ENCODE measurements at places on chromosomes 4 and X.

DNA sequence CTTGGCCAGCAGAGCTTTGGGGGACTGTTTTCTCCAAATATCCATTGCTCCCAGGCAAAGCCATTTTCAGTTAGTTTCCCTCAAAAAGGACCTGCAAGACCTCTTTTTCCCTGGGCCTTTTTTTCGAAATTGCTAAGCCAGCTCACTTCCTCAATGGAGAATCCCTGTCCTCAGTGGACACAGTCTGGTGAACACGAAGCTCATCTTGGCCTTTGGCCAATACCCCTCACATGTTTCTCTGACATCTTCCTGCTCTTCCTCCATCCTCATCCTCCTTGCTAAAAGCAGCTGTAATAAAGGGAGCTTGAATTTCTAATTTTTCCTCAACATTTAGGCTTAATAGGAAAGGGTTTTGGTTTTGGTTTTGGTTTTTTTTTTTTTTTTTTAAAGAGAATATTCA is 17.6 kb upstream of the PRPS1 start:
- DNase-seq, result no peak

- no peak for DNase-seq
Measured at GRCh38 chr4:3811621-3812020, 45.4 kb downstream of the ADRA2C start.

GRCh38 chrX:41785685-41786084 is 61.7 kb downstream of the GPR82 start:
- peak; percentile 47 for DNase-seq

DNA sequence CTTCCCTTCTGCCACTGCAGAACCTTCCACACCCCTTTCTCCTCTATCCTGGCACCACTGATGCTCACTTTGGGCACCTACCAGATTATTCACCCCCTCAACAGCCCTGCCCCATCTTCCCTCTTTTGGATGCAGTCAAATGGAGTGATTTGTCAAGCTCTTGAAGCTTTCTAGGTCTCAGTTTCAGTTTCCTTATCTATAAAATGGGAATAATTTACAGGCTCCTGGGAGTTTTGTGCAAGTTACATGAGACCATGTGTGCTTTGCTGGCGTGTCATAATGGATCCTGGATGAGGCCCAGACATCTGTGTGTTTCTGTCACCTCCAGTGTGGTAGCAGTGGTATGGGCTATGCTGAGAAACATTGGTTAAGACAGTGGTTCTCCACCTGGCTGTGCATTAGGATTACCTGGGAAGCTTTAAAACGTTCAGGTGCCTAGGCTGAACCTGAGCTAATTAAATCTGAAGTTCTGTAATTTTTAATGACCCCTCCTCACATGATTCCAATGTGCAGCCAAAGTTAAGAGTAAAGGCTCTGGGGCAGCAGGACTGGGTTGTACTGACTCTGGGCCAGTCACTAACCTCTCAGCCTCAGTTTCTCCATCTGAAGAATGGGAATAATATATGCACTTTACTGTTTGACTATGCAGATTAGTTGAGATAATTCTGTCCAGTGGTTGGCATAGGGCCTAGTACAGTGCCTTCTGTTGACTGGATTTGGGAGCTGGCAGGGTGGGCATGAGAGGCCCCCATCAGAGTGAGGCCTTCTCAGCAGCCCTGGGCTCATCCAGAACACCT is 6.8 kb upstream of the MGST2 start:
- no peak for DNase-seq

DNA sequence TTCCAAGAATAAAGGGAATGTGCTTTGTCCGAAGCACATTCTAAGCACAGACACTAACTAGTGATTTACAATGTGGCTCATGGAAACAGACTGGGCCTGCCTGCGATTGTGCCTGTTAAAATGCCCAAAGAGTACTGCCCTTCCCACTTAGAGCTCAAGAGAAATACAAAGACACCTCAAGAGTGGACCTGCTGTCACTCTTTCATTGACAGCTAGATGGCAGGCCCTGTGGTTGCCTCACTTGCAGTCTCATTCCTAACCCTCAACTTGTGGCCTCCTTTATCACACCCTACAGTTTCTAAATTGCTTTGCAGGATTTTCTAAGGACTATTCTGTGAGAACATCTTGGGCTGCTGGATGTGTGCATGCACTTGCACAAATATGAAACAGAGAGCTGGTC is 331.0 kb upstream of the EMCN start:
- no peak for DNase-seq

DNA sequence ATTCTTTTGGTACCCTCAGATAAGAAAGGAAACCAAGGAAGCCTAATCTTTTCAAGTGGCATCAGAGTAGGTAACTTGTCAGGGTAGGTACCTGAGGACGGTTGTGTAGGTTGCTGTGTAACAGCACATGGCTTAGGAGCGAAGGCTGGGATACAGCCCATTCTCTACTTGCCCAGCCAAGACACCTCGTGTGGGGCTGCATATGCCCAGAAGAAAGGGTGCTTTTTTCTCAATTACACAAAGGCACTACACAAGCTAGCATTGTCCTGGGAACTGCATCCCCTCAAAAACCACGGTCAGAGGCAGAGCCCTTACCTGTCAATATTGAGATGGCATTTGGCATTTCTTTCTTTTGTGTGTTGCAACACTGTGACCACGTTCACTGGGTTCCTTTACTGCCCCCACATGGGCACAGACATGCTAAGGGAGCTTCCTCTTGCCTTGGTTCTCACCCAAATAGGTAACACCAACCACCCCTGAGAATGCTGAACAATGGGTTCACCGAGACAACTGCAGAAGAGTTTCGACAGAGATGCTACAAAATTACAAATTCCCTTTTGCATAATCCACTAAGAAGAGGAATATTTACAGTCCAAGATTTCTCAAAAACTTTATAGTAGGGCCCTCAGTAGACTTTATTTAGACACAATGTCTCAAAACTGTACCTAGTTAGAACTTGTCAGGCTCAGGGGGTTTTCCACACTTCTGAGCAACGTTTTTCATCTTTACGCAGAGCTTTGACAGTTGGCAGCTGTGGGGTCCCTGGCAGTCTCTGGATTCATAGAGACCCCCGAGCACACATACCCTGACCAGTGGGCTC is 35.8 kb upstream of the TNIP3 start:
- DNase-seq, result no peak

DNA sequence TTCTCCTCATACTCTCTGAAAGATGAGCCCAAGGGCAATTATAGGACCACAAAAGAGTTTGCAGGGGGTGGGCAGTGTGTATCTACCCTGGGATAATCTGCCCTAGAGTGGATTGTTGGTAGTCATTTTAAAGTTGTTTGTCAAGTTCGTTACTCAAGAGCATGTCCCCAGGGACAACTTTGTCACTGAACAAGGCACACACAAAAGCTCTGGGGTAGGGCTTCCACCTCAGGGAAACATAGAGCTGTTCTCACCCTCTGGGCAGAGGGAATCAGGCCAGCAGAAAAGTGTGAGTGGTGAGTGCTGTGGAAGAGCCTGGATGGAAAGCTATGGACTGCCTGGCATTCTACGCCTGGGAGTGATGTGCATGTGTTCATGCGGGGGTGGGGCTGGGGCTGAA is 23.3 kb upstream of the LEF1 start:
- no peak for DNase-seq

GRCh38 chr4:11182586-11183355 is 245.9 kb downstream of the HS3ST1 start:
- DNase-seq, result peak; percentile 0

GRCh38 chr4:27003642-27004113 is 143.0 kb downstream of the STIM2 start:
- DNase-seq, result peak; percentile 58

- no peak for DNase-seq
Measured at GRCh38 chr4:133776961-133777360, 424.6 kb downstream of the PABPC4L start.

GRCh38 chrX:40266490-40267333 is 169.0 kb upstream of the BCOR start:
- peak; percentile 82 for DNase-seq

DNA sequence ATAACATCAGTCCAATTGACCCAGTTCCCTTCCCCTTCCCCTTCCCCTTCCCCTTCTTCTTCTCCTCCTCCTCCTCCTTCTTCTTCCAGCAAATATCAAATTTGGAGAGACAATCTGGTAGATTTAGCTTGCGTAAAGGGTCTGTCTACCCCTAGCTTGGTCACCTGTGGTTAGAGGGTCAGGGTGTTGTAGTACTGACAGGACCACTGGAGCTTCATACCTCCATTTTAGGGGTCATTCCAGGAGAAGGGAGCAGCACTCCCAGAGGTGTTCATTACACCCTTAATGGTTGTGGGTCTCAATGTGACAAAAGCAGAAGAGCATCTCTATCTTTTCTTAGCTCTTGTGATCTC is 3.7 kb upstream of the FGB start:
- no peak for DNase-seq

DNA sequence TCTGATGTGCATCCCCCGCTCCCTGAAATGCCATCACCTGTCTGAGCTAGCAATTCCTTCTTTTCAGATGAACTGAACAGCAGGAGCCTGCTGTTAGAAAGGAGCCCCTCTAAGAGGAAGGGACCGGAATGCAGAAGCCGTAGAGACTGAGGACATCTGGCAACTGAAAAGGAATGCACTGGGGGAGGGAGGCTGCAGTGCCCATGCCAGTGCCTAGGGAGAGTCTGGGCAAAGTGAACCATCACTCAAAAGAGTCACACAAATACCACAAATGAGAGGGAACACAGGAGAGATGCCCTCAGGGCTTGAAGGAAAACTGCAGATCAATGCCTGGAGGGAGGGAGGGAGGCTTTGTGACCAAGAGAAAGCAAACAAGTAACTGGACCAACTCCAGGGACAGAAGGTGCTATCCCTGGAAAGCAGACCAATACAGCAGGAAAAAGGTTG is 93.9 kb upstream of the CBR4 start:
- DNase-seq, result no peak

- no peak for DNase-seq
Measured at GRCh38 chr4:107388736-107389274, 331.2 kb downstream of the PAPSS1 start.

DNA sequence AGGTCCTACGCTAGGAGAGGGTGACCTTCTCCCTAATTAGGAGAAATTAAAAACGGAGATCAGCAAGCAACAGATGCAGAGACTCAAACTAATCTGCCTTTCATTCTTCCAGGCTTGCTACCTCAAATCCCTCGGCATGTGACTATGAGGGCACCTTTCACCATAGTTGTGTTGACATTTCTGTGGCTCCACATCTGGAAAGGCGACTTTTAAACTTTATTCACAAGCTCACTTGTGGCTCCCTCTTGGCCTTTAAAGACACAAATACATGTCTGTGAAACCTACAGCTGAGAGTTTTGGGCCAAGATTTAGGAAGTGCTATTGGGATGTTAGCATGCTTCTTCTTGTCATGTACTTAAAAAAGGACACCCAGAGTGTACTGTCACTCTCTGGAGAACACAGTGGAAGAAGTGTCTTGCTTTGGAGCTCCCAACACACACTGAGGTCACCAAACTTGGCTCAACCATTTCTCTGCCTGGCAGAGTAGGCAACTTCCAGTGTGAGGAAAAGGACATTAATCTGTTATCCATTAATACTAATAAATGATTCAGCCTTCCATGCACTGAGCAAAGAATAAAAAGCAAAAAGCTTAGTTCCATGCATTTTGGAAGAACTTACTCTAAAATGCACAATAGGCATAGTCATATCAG is 60.1 kb downstream of the LDB2 start:
- no peak for DNase-seq

DNA sequence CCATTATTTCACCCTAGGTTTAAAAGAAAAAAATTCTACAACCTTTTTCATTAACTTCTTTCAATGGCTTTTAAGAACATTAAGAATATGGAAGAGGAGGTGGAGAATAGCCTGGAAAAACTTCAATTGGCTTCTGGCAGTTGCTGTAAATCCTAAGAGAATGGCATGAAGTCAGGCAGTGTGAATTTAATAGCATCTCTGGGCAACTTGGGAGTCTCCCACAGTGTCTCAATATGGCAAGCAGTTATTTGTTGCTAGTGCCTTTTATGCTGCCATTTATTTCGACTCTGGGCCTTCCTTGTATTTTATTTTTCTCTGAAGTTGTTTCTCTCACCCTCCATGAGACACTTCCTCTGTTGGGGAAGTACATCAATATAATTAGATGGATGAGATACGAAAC is 322.1 kb downstream of the CBLL2 start:
- no peak for DNase-seq

GRCh38 chr4:101792056-101792590 is 1.6 kb downstream of the BANK1 start:
- DNase-seq, result no peak

DNA sequence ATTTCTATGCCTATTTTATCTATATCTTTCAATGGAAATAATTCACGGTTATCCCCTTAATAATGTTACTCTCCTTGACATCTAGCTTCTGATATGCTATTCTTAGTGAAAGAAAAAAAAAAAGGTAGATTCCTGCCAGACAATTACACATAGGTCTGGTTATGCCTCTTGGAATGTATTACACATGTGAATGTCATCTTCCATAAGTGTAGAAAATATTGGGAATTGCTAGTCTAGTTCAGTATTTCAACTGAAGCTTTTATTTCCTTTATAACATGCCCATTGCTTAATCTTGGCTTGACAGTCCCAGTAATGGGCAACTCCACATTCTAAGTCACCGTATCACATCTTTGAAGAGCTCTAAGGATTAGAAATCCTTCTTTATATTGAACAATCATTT is 25.4 kb upstream of the PPP1R2C start:
- peak; percentile 49 for DNase-seq

GRCh38 chr4:185729391-185729804 is 82.6 kb downstream of the SORBS2 start:
- no peak for DNase-seq

GRCh38 chr4:128338634-128339355 is 51.2 kb upstream of the PGRMC2 start:
- peak; percentile 90 for DNase-seq

DNA sequence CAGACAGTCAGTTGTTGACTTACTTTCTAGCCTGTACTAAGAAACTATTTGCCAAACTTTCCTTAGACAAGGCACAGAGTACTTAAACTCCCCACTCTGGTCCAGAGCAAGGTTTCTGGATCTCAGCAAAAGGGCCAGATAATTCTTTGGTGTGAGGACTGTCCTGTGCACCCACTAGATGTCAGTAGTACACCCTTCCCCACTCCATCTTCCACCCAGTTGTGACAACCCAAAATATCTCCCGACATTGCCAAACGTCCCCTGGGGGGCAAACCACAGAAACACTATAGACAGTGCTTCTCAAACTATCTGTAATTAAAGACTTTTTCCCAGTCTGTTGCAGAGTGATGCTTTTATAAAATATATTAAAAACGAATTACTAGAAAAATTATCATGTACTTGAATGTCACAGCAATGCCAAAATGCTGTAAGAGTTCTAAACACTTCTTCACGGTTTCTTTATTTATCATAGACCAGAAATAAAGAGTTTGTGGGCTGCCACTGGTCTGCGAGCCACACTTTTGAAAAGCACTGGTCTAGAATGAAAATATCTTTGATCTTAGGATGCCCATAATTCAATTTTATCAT is 203.5 kb downstream of the PRDM5 start:
- DNase-seq, result peak; percentile 65

- peak; percentile 34 for DNase-seq
Measured at GRCh38 chr4:55545151-55545550, 1.6 kb downstream of the CLOCK start.

DNA sequence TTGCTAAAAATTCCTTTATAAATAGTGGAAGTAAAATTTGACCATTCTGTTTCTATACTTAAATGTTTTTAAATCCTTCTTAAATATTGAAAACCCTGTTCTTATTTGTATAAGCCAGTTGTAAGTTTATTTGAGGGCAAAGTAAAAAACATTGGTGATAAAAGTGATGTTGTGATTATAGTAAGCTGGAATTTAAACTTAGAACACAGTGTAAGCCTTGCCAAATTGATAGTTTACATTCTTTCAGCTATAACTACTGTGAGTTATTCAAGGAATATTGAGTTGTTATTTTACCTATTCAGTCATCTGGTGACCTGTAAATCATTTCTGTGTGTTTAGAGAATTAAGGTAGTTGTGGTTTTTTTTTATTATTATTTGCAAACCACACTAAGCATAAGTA is 9.6 kb downstream of the YY2 start:
- no peak for DNase-seq

Measured in GM23248 (cell line).